ENCODE measurements at places on chromosomes 1 and 21.

DNA sequence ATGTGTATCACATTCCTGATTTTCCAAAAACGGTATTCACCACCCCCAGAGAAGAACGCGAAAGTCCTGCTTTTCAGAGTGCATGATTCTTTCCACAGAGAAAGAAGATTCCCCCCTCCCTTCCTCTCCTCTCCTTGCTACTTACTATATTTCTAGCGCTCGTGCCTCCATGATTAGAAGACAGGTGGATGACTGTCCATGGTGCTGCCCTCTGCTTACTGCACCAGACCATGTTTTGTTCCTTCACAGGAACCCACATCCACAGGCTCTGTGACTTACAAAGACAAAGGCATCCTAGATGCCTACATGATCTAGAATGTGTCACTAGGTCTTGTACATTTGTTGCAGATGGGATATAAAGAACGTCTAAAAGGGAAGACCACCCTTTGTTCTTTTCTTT is 49.1 kb upstream of the ZNF648 start:
- no peak for ATAC-seq

- no peak for ATAC-seq
These were observed 57.6 kb upstream of the GNG12 start for GRCh38 chr1:67890857-67891256.

- peak; percentile 86 for ATAC-seq
These were observed 195.2 kb downstream of the PBX1 start for GRCh38 chr1:164754088-164754600.

DNA sequence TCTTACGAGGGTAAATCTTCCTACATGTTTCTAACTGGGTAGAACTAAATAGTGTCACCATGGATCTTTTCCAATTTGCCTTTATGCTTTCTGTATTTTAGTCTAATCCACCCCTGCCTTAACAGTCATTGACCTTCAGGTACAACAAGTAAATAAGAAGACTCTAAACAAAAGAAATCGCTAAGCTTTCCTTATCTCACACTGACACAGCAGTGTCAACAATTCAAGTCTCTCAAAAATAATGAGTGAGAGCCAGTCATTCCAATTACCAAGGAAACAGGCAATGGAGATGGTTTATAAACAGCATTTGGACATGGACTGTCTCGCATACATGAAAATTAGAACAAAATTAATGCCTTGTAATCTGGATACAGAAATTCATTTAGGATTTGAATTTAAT is 365.8 kb downstream of the VAV3 start:
- ATAC-seq, result no peak

- no peak for ATAC-seq
These were observed 1.4 kb downstream of the MEGF6 start for GRCh38 chr1:3609769-3610526.

GRCh38 chr1:54012863-54013262 is 5.1 kb downstream of the LDLRAD1 start:
- no peak for ATAC-seq

GRCh38 chr21:29264721-29265120 is 34.0 kb upstream of the BACH1 start:
- no peak for ATAC-seq

DNA sequence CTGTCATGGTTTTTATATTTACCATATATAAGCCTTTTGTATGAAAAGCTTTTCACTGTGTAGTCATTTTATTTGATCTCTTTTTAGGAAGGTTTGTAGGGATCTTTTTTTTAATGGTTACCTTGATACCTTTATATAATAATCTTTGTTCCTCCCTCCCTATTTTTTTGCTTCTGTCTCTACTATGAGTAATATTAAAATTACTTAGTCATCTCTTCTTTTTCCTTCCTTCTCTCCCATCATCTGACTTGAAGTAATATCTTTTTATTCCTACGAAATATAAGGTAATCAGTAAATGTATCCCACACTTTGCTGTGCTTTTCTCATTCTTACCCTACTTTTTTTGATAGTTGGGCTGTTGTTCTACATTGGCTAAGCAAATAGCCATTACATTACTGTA is 161.4 kb downstream of the MAGI3 start:
- ATAC-seq, result peak; percentile 52

- ATAC-seq, result peak; percentile 59
These were observed 4.5 kb upstream of the IER5 start for GRCh38 chr1:181083842-181084605.

DNA sequence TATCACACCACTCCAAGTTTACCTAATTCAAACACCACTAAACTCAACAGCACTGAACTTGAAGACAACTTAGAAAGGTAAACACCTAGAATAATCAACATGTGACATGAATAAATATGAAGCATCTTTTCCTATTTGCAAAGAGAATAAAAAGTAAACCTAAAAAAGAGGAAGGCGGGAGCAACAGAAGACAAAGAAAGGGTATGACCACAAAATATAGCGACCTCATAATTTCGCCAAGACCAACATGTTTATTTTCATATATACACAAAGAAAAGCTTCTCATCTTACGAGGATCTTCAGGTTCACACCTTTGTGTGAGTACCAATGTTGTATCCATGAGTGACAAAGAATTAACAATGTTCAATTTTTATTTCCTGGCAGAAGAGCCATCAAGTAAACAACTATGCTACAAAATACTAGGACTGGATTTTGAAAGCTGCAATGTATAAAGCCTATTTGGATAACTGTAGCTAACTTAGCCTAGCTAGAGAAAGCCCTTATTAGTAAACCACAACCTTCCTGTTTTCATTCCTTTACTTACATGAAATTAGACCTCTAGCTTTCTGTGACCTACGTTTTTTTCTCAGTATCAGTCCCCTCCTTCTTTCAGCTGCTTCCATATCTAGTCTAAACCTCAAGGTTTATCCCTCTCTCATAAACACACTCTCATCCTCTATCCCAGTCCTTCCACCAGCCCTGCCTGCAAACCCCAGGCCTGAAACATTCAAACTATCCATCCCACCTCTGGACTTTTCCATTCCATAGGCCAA is 21.3 kb upstream of the PHTF1 start:
- no peak for ATAC-seq

DNA sequence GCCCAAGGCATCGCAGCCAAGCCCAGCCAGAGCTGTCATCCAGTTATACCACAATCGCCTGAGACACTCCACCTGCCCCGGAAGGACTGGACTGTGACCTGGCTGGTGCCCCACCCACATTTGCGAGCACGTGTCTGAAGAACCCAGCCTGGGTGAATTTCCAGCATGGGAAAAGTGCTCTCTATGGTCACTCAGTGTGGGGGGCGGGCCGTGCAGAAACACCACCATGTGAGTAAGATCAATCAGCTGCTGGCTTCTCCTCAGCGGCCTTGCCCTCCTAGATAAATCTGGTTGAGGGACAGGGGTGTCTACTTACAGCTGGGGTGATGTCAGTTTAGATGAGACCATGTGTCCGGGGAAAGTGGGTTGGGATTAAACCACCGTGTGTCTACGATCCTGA is 44.8 kb downstream of the URB1 start:
- ATAC-seq, result no peak

GRCh38 chr1:176905648-176906047 is 258.9 kb downstream of the ASTN1 start:
- ATAC-seq, result no peak

DNA sequence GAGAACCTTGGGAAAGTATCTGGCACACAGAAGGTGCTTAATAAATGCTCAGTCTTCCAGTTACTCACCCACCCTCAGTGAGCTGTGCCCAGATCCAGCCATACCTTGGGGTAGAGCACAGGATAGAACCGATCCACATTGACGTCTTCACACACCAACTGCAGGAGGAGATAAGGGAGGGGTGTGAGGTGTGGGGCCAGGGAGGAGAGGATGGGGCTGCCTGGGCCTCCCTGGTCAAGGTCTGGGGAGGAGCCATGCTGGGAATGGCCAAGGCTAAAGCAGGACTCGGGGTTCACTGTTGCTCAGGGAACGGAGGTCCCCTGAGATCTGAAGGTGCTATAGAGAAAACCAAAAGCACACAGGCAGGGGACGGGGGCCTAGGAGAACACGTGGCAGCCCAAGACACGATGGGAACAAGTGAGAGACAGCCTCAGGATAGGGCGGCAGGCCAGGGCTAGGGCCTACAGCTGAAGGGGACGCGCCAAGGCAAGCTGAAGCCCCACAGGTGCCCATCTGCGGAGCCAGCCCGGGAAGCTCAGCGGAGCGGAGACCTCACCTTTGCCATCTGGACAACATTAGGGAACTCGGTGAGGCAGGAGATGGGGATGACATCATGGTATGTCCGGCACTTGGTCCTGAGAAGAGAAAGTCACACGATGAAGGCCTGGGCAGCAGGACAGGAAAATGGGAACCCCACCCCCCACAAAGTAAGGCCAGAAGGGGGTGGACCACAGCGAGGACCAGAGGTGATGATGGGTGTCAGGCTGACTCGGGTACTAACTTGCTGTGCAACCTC is 55.9 kb downstream of the RAP1GAP start:
- ATAC-seq, result no peak

GRCh38 chr1:223253916-223254315 is 110.1 kb downstream of the SUSD4 start:
- no peak for ATAC-seq

DNA sequence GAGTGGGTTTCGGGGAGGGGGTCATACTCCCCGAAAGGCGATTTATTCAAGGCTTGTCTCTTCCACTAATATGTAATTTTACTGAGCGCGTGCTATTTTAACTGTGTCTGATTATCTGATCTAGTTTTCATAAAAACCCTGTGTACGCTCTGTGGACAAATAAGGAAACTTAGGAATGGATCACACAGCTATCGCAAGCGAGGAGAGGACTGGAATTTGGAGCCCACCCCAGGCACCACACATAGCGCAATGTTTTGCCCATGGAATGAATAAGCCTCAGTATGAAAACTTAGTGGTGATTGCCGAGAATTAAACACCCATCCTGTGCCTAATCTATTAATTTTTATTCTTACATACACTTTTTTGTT is 9.8 kb upstream of the RAB42 start:
- peak; percentile 45 for ATAC-seq

GRCh38 chr1:89519779-89520358 is 4.8 kb upstream of the LRRC8B start:
- ATAC-seq, result peak; percentile 57

DNA sequence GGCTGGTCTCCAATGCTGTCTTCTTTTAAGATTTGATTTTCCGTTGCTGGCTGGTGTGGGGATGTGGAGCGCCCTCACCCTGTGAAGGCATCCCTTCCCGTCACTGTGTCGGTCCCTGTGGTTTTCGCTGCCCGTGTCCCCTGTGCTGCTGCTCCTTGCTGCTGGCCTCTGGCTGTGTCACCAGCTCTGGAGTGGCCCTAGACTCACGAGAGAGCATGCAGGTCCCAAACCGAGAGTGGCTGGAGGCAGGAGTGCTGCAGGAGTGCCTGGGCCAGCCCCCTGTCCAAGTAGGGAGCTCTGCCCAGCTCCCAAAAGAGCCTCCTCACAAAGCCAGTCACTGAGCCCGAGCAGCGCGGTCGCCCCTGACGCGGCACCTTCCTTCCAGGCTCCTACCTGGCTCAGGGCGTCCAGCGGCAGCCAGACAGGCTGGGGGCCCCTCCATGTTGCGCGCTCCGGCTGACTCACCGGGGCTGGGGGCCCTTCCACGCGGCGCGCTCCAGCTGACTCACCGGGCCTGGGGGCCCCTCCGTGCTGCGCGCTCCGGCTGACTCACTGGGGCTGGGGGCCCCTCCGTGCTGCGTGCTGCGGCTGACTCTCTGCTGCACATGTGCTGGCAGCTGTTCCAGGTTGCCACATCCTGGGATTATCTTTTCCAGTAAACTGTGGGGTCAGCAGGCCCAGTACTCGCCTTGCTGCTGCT is 106.7 kb upstream of the COL6A1 start:
- peak; percentile 88 for ATAC-seq

DNA sequence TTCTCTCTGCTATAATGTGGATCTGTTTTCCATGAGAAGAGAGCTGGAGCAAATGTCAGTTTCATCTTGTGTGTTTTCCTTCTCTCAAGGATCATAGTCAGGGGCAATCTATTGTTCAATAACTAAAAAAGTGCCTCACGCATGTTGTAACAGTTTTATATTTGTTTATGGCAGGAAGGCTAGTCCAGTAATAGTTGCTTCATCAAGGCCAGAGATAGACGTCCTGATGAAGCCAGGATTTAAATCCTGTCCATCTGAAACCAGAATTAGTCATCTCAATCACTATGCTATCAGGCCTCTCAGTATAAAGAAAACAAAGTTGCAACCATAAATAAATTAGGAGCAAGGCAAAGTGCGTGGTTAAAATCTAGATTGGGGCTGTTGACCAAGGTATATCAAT is 30.2 kb upstream of the DUSP10 start:
- no peak for ATAC-seq

DNA sequence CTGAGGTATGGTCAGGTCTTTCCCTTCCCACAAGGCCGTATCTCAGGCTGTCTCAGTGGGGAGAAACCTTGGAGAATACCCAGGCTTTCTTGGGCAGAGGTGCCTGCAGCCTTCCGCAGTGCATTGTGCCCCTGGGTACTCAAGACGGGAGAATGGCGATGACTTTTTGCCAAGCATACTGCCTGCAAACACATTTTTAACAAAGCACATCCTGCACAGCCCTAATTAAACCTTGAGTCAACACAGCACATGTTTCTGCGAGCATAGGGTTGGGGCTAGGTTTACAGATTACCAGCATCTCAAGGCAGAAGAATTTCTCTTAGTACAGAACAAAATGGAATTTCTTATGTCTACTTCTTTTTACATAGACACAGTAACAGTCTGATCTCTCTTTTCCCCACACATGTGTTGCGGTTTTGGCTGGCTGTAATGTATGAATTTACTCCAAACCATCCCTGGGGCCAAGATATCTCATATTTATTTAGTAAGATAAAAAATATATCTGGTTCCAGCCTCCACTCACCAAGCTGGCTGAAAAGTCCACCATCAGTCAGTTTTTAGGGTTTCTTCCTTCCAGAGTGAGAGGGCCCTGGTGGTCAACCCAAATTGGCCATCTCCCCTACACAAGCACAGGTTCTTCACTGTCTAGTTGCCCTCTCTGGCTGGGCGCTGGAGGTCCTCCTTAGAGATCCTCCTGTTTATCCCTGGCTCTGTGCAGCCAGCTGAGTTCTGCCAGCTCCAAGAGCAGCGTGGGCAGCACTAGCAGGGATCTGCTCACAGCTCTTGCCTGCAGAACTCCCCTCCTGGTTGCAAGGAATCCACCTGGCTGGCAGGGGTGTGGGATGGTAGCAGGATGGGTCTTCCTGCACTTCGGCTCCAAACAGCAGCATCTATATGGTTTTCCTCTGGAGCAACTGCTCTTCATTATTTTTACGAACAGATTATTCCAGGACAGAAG is 2.6 kb downstream of the FAAH start:
- no peak for ATAC-seq

Data from SK-N-SH treated with all-trans-retinoic acid at 6 μM for 48 hours (cell line).